ENCODE measurements at places on chromosomes 12 and 14. TPM values are rescaled to one million over a fixed set of nuclear protein-coding genes. Genes with fewer than 3 reads are reported as not detected.

Gene TESPA1
- total RNA-seq = not detected

Gene OLR1
- total RNA-seq = 0.22 TPM

Gene ENDOU
- not detected for total RNA-seq

Gene PSMD9
- 50.9 TPM for total RNA-seq

Gene PZP
- total RNA-seq = 0.20 TPM

Gene TMEM253
- total RNA-seq = 0.38 TPM

Gene CS
- 167 TPM for total RNA-seq

Gene DPPA3
- total RNA-seq = 4.6 TPM

Gene CACNA1C
- 2.1 TPM for total RNA-seq

Gene GYS2
- not detected for total RNA-seq

Gene APOF
- total RNA-seq = not detected

Gene FAM90A1
- 0.40 TPM for total RNA-seq

Gene MGP
- not detected for total RNA-seq

GRCh38 chr14:43894534-43894933 lies 612.5 kb downstream of the FSCB start:
- no peak overlapping the region for H3K4me3 ChIP-seq
- H3K4me1 ChIP-seq = no peaks in the 10 kb centered on the region
- H3K36me3 ChIP-seq = no peaks in the 10 kb centered on the region
- DNase-seq = peak; percentile 38
- no peak overlapping the region for H3K27ac ChIP-seq

- no peaks in the 10 kb centered on the region for H3K4me1 ChIP-seq
- no peak overlapping the region for H3K4me3 ChIP-seq
- DNase-seq = no peak
- H3K27ac ChIP-seq = no peak overlapping the region
Measured at GRCh38 chr12:22172501-22172900, 126.5 kb downstream of the CMAS start.

DNA sequence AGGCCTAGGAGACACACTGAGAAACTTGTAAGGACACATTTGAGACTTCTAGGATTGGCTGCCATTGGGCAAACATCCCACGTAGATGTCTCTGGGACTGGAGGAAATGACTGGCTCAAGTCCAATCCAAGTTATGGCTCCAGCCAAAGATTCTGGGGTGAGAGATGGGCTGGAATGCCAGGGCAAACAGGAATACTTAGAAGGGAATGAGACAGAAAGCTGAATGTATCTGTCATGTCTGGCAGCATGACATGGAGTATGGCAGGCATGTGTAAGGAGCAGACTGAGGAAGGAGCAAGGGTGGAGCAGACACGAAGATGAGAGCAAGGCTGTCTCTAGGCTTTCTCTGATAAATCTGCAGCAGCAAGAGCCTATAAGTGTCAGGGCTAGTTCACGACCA lies 209.2 kb downstream of the PHLDA1 start:
- no peaks in the 10 kb centered on the region for H3K27me3 ChIP-seq
- H3K4me1 ChIP-seq = no peaks in the 10 kb centered on the region
- no peak for DNase-seq
- no peak overlapping the region for H3K27ac ChIP-seq
- H3K36me3 ChIP-seq = no peaks in the 10 kb centered on the region
- H3K4me3 ChIP-seq = no peak overlapping the region

- H3K27ac ChIP-seq = no peak overlapping the region
- peak; percentile 93 for DNase-seq
- no peaks in the 10 kb centered on the region for H3K27me3 ChIP-seq
- H3K4me1 ChIP-seq = no peaks in the 10 kb centered on the region
- H3K36me3 ChIP-seq = no peaks in the 10 kb centered on the region
Measured at GRCh38 chr14:102554821-102555819, 37.3 kb upstream of the RCOR1 start.

GRCh38 chr12:78402366-78403134 lies 462.0 kb upstream of the SYT1 start:
- H3K4me1 ChIP-seq = no peaks in the 10 kb centered on the region
- H3K27ac ChIP-seq = peak overlapping the region; percentile 7
- no peak overlapping the region for H3K4me3 ChIP-seq
- no peaks in the 10 kb centered on the region for H3K27me3 ChIP-seq
- no peak for DNase-seq

GRCh38 chr14:30357791-30358190 lies 201.2 kb upstream of the G2E3 start:
- H3K4me1 ChIP-seq = peaks cover 19% of the 10 kb centered on the region
- peaks cover 9% of the 10 kb centered on the region for H3K27me3 ChIP-seq
- DNase-seq = no peak
- H3K27ac ChIP-seq = no peak overlapping the region

DNA sequence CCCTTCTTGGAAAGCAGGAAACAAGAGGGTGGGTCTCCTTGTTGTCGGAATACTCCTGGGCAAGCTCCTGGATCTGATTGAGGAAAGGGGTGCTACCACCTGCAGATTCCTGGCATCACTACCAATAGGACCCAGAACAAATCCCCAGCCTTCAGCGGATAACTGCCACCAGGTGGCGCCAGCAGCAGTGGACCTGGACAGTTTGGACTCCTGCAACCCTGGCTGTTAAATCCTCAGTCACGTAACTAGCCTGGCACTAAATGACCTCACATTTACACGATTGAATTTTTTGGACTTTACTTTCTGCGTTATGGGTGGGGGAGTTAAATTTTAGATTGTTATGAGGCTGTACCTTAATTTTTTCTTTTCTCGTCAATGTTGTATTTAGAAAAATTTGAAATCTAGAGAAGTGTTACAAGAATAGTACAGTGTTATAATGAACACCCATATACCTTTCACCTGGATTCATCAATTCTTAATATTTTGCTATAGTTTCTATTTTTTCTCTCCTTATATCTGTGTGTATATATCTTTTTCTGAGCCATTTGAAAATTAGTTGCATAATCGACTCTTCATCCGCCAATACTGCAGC lies 95.6 kb downstream of the GAS2L3 start:
- DNase-seq = peak; percentile 98
- H3K4me1 ChIP-seq = no peaks in the 10 kb centered on the region
- no peaks in the 10 kb centered on the region for H3K27me3 ChIP-seq
- no peaks in the 10 kb centered on the region for H3K36me3 ChIP-seq

DNA sequence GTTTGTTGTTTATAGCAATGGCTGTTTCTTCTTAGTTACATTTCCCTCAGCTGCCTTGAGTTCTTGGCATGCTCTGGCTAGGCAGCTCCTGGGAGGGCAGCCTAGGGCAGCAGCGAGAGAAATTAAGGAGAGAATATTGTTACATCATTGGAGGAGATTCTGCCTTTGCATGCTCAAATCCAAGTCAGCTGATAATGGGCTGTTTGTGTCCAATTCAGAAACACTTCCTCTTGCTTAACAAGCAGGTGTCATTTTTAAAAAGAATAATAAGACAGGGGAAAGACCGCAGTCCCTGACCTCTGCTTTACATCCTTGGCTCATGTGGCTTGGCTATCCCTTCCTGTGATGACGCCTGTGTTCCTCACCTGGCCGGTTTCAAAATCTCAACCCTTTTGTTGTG lies 76.9 kb downstream of the ESR2 start:
- no peak overlapping the region for H3K4me3 ChIP-seq
- no peak overlapping the region for H3K27ac ChIP-seq
- peaks cover 93% of the 10 kb centered on the region for H3K36me3 ChIP-seq

- no peak overlapping the region for H3K27ac ChIP-seq
- no peaks in the 10 kb centered on the region for H3K27me3 ChIP-seq
- no peaks in the 10 kb centered on the region for H3K36me3 ChIP-seq
- no peaks in the 10 kb centered on the region for H3K4me1 ChIP-seq
Measured at GRCh38 chr12:71107936-71108335, 49.9 kb downstream of the TSPAN8 start.

DNA sequence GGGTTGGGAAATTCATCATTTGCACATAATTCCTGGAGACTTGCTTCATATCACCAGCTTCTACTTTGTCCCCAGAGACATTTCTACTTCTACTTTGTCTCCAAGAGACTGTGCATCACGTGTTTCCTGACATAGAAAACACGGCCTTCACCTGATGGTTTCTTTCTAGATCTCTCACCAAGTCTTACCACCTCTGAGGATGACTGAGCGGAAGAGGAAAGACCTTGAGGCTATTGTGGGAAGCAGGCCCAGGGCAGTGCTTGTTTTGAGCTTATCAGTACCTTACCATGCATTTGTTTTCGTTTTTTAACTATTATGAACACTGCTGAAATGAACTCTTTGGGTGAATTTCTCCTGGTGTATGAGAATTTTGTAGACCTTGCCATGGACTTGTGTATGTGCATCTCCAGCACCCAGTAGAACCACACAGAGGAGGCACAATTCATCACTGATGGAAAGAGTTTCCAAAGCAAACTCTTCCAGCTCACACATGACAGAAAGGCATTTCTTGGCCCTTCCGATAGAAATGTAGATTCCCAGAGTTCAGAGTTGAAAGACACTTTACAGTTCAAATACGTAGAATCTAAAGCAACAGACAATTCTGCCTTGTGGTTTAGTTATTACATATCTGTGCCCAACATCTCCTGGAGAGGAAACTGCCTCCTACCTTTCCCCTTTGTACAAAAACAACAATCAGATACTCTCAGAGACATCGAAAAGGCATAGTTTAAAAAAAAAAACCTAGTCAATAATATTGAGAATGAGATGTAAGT lies 434.7 kb downstream of the FUT8 start:
- H3K27ac ChIP-seq = no peak overlapping the region
- H3K4me1 ChIP-seq = no peaks in the 10 kb centered on the region
- H3K27me3 ChIP-seq = peaks cover 61% of the 10 kb centered on the region
- H3K4me3 ChIP-seq = no peak overlapping the region

GRCh38 chr12:11684393-11684792 lies 34.9 kb downstream of the ETV6 start:
- H3K4me3 ChIP-seq = no peak overlapping the region
- H3K27ac ChIP-seq = no peak overlapping the region
- peaks cover 11% of the 10 kb centered on the region for H3K4me1 ChIP-seq
- no peaks in the 10 kb centered on the region for H3K36me3 ChIP-seq

DNA sequence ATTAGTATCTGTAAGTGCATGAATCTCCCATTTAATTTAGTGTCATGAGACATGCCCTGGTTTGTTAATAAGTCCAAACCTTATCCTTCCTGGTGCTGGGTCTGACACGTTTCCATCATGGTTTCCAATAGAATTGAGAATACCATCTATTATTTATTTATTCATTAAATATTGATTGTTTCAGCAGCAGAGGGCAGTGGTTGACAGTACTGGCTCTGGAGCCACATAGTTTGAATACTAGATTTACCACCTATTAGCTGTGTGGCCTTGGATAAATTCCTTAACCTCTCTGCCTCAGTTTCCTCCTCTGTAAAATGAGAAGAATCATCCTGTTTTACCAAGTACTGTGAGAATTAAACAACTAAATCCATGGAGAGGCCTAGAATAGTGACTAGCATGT lies 941 bp upstream of the STAB2 start:
- DNase-seq = no peak
- no peaks in the 10 kb centered on the region for H3K36me3 ChIP-seq
- H3K27me3 ChIP-seq = no peaks in the 10 kb centered on the region
- H3K27ac ChIP-seq = no peak overlapping the region

GRCh38 chr14:65915125-65915524 lies 502.6 kb downstream of the FUT8 start:
- DNase-seq = no peak
- no peak overlapping the region for H3K4me3 ChIP-seq
- no peaks in the 10 kb centered on the region for H3K4me1 ChIP-seq
- H3K36me3 ChIP-seq = no peaks in the 10 kb centered on the region

GRCh38 chr14:50967103-50967502 lies 22.8 kb upstream of the PYGL start:
- H3K36me3 ChIP-seq = no peaks in the 10 kb centered on the region
- H3K4me3 ChIP-seq = no peak overlapping the region
- H3K4me1 ChIP-seq = no peaks in the 10 kb centered on the region
- no peak overlapping the region for H3K27ac ChIP-seq
- DNase-seq = no peak

DNA sequence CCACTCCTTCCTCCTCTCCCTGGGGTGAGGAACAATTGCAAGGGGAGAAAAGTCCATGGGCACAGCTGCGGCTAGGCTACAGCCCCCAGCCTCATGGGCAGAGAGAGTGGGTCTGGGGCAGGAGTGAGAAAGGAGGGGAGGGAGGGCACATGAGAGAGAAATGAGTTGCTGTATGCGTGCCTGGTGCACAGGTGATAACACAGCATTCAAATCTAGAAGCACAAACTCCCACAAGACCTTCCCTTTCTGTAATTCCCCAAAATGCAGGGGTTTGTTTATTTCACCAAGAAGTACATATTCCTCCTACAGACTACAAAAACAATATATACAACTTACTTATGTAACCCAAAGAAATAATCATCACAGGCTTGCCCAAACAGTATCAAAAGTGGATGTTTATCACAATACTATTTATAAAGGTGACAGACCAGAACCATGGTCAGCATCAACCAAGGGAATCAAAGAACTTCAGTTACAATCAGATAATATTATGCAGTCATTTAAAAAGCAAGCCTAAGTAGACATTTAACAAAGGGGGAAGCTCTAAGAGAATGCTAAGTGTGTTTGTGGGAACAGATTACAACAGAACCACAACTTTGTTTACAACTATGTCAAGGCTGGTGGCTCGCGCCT lies 54.2 kb downstream of the ITPK1 start:
- H3K27me3 ChIP-seq = no peaks in the 10 kb centered on the region
- H3K4me3 ChIP-seq = no peak overlapping the region

GRCh38 chr14:96808619-96809406 lies 11.6 kb downstream of the VRK1 start:
- DNase-seq = no peak
- H3K27ac ChIP-seq = no peak overlapping the region
- no peak overlapping the region for H3K4me3 ChIP-seq
- no peaks in the 10 kb centered on the region for H3K36me3 ChIP-seq

GRCh38 chr14:24609655-24610344 lies at the start of gene GZMH:
Gene GZMH (minus strand): TSS chr14:24609685. CDS start chr14:24609613, 72 bp downstream.
- no peaks in the 10 kb centered on the region for H3K27me3 ChIP-seq
- no peak within 1 kb of the TSS for H3K27ac ChIP-seq
- H3K4me3 ChIP-seq = no peak within 1 kb of the TSS
- H3K36me3 ChIP-seq = no peaks in the 10 kb centered on the region
- no peak for DNase-seq
- peaks cover 9% of the 10 kb centered on the region for H3K4me1 ChIP-seq

GRCh38 chr12:128867466-128867865 lies 14.2 kb downstream of the GLT1D1 start:
- H3K36me3 ChIP-seq = peaks cover 5% of the 10 kb centered on the region
- no peak overlapping the region for H3K27ac ChIP-seq
- no peaks in the 10 kb centered on the region for H3K4me1 ChIP-seq
- DNase-seq = no peak

GRCh38 chr14:92950773-92951172 lies 27.8 kb downstream of the CHGA start:
- no peaks in the 10 kb centered on the region for H3K27me3 ChIP-seq
- no peak overlapping the region for H3K4me3 ChIP-seq
- H3K36me3 ChIP-seq = peaks cover 9% of the 10 kb centered on the region
- no peaks in the 10 kb centered on the region for H3K4me1 ChIP-seq
- H3K27ac ChIP-seq = no peak overlapping the region

- no peaks in the 10 kb centered on the region for H3K36me3 ChIP-seq
- no peak for DNase-seq
- H3K4me1 ChIP-seq = no peaks in the 10 kb centered on the region
- H3K4me3 ChIP-seq = no peak overlapping the region
Measured at GRCh38 chr14:84591827-84592445, 938.0 kb upstream of the FLRT2 start.

All from endodermal cell (in vitro differentiated cells).